Esophagus muscularis mucosa (tissue), 4 donors: ENCODE measurements at places on chromosomes 11 and 22. TPM values are rescaled to one million over a fixed set of nuclear protein-coding genes. Genes with fewer than 3 reads are reported as not detected.

OR51A4 gene
- not detected for total RNA-seq

GAS2 gene
- total RNA-seq, result 4.2 TPM

SPCS2 gene
- total RNA-seq, result 23.6 TPM

ESAM gene
- 33.3 TPM for total RNA-seq

MRPL23 gene
- total RNA-seq, result 82.0 TPM

OR5A1 gene
- total RNA-seq, result not detected

BEST1 gene
- total RNA-seq, result 4.6 TPM

BIRC3 gene
- 11.3 TPM for total RNA-seq

ANKK1 gene
- total RNA-seq, result not detected

DNA sequence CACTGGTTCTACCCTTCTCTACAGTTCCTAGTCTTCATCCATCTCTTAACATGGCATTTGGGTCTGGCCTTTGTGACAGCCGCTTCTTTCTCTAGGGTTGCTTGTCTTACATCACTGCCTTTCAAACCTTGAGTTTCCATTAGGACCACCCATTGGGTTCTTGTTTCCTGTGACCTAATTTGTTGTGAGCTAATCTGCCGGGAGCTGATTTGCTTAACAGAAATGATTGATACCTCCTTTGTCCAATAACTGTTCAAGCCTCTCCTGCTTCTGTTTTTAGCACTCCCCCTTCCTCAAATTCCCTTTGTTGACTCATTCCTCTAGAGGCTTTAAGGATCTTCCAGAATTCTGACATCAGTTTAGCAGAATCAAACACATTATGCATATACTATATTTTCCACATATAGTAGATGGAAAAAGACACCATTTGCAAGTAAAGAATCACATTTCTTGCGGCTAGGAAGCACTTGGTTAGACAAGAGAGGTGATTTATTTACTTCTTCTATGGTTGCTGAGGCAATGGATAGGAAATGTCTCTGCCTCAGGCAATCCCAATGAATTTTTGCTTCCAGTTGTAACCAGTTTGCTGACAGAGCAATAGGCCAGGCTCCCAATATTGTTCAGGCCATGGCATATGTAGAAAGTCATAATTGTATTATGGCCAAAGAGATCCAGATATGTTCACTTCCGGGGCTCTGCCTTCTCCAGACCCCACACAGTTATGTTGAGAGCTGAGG, 130.7 kb downstream of the SNX19 start:
- DNase-seq, result peak; percentile 53
- no peaks in the 10 kb centered on the region for H3K27me3 ChIP-seq
- no peak overlapping the region for H3K4me3 ChIP-seq
- no peaks in the 10 kb centered on the region for H3K36me3 ChIP-seq
- no peak overlapping the region for H3K27ac ChIP-seq

GRCh38 chr11:92125321-92125720, 99.3 kb upstream of the FAT3 start:
- H3K36me3 ChIP-seq, result no peaks in the 10 kb centered on the region
- no peak overlapping the region for H3K4me3 ChIP-seq
- H3K4me1 ChIP-seq, result no peaks in the 10 kb centered on the region
- H3K27ac ChIP-seq, result no peak overlapping the region
- no peak for DNase-seq

DNA sequence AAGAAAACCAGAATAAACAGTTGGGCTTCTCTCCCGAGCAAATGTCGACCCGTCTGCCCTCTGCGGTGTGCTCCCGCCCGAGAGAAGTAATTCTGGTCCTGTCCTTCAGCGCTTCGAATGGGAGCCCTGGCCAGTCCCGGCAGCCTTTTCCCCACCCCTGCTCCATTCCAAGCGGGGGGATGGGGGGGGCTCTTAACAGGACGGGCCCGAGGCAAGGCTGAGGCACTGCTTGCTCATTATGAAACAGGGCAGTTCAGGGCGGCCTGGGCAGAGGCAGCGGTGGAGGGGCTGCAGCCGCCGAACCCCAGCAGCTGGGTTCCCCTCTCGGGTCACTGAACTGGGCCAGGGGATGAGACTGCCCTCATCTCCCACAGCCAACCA, 9.1 kb downstream of the BACE1-AS start:
- peak overlapping the region; percentile 34 for H3K4me3 ChIP-seq
- no peak for DNase-seq
- H3K27ac ChIP-seq, result no peak overlapping the region

DNA sequence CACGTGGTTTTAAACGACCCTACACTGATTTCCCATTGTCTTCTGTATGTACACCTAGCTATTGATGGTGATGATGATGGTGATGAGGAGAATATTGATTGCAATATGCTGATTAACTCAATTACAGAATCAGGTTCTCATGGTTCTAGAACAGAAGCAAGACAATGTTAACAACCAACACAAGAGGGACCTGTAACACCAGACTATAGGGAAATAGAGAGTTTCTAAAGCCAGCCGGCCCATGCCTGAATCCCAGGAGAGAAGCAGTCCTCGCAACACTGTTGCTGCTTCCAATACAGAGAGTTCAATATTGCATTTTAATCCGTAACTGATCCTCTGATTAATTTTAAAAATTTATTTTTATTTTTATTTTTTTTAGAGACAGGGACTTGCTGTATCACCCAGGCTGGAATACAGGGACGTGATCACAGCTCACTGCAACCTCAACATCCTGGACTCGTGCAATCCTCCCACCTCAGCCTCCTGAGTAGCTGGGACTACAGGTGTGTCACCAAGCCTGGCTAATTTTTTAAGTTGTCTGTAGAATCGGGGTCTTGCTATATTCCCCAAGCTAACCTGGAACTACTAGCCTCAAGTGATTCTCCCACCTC, 22.2 kb upstream of the UBASH3B start:
- H3K4me3 ChIP-seq, result no peak overlapping the region
- no peaks in the 10 kb centered on the region for H3K36me3 ChIP-seq
- DNase-seq, result no peak
- no peak overlapping the region for H3K27ac ChIP-seq

GRCh38 chr11:15591112-15591537, 476.4 kb downstream of the INSC start:
- no peak overlapping the region for H3K4me3 ChIP-seq
- no peaks in the 10 kb centered on the region for H3K36me3 ChIP-seq
- no peaks in the 10 kb centered on the region for H3K27me3 ChIP-seq

DNA sequence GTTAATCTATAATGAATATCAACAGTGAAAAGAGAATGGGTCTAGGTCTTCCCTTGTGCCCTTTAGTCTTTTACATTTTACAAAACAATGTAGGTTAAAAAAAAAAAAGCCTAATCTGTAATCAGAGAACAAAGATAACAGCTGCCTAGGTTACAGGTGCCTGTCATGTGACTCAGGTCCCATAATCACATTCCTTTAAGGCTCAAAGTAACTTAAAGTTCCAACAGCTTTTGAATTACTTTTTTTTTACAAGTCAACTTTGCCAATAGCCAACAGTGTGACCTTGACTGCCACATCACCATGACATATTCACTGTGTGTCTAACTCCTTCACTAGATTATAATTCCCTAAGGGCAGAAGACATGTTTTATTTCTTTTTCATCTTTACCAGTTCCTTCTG, 237.0 kb upstream of the API5 start:
- H3K4me3 ChIP-seq, result no peak overlapping the region
- H3K4me1 ChIP-seq, result no peaks in the 10 kb centered on the region
- H3K36me3 ChIP-seq, result no peaks in the 10 kb centered on the region
- H3K27me3 ChIP-seq, result no peaks in the 10 kb centered on the region

DNA sequence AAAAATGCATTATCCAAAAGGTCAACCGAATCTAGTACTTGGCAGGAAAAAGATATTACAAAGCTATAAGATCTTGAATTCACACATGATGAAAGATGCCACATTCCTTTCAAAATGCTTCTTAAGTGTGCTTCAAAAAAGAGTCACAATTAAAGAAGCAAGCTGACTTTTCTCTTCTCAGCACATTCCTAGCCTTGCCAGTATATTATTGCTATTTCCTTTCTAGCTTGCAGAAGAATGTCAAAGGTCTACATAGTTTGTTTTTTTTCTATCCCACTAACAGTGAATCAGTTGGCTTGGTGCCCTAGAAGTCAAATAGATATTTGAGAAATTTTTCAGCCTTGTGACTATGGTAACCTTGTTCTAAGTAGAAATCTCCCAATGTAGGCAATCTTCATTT, 56.8 kb downstream of the GUCY1A2 start:
- H3K36me3 ChIP-seq, result no peaks in the 10 kb centered on the region
- no peak overlapping the region for H3K4me3 ChIP-seq
- H3K27me3 ChIP-seq, result no peaks in the 10 kb centered on the region
- H3K27ac ChIP-seq, result no peak overlapping the region
- DNase-seq, result no peak

- H3K27ac ChIP-seq, result no peak overlapping the region
- H3K4me3 ChIP-seq, result no peak overlapping the region
- no peak for DNase-seq
- no peaks in the 10 kb centered on the region for H3K36me3 ChIP-seq
- H3K27me3 ChIP-seq, result no peaks in the 10 kb centered on the region
Measured at GRCh38 chr11:30652801-30653200, 66.6 kb upstream of the MPPED2 start.

DNA sequence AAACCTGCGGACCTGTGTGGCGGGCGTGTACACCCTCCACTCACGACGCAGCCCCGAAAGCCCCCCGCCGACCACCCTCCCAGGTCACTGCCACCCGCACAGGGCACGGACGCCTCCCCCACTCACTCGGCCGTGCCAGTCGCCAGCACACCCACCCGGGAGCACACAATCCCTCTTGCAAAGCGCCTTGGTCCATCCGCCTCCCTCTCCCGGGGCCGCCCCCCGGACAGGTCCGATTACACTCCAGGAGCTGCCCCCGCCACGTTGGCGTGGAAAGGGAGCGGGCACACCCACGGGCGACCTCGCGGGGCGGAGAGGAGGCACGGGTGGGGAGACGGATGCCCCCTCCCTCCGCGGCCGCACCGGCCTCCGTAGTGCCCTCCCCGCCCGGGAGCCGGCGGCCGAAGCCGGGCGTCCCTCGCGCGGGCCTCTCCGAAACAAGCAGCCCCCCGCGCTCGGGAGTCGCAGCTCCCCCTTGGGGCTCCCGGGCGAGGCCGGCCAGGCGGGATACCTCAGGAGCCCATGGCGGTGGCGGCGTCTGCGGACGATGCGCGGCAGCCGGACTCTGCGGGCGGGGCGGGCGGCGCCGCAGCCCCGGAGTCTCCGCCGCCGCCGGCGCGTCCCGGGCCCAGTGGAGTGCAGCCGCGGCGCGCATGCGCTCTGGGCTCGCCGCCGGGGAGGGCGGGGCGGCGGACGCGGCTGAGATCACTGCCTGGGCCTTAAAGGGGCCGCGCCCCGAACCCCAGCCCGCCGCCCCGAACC, at the start of gene TMEM184B:
Gene TMEM184B, minus strand, starts transcription at position 638 of the 762 bp plus-strand sequence. CDS start 25,049 bp downstream, outside the sequence.
- H3K4me1 ChIP-seq, result peaks cover 54% of the 10 kb centered on the region
- no peak for DNase-seq
- H3K27me3 ChIP-seq, result no peaks in the 10 kb centered on the region
- H3K36me3 ChIP-seq, result no peaks in the 10 kb centered on the region

DNA sequence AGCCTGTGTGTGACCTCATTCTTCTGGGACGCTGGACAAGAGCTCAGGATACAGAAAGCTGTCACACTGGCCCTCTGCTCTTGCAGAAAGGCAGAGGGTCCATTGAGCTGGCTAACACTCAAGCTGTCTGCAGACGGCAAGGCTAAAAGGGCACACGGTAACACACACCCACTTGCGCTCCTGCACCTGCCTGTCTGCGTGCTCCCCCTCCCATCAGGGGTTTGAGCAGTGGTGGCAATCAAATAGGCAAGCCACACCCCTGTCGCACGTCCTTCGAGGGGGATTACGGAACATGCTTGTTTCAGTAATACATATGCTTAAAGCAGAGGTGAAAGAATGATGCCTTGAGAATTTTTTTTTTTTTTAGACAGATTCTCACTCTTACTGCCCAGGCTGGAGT, 7.1 kb upstream of the QSER1 start:
- no peak overlapping the region for H3K4me3 ChIP-seq
- no peaks in the 10 kb centered on the region for H3K27me3 ChIP-seq
- no peak overlapping the region for H3K27ac ChIP-seq

DNA sequence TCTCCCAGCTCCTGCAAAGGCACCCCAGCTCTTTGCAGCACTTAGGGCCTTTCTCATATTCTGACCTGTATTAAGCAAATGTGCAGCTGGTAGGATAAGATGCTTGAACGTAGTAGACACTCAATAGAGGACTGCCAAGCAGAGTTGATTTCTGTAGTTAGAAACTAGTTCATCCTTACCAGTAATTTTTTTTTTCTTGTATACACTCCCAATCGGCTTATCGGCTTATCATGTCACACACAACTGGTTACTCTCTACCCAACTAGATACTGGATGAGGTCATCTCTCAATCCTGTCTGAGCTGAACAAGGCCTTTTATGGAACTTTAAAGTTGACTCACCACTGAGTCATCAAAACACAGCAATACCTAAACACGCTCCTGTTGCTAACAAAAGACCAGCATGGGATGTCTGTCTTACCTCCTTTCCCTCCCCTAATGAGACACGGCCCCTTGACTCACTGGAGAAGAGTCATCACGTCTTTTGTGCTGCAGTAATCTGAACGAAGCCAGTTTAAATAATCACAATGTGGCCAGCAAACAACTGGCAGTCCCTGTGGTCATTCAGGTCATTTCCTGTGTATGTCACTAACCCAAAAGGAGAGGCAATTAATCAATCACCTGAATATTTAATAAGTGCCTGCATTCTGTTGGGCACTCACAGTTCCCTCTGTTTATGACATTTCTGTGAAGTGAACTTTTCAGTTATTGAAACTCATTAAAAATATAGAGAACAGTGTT, 7.5 kb upstream of the WEE1 start:
- no peaks in the 10 kb centered on the region for H3K27me3 ChIP-seq
- H3K4me1 ChIP-seq, result peaks cover 53% of the 10 kb centered on the region
- H3K4me3 ChIP-seq, result no peak overlapping the region

GRCh38 chr11:47879259-47880158, 31.4 kb upstream of the NUP160 start:
- no peaks in the 10 kb centered on the region for H3K36me3 ChIP-seq
- H3K4me1 ChIP-seq, result no peaks in the 10 kb centered on the region
- no peak for DNase-seq
- H3K27me3 ChIP-seq, result no peaks in the 10 kb centered on the region
- no peak overlapping the region for H3K4me3 ChIP-seq

DNA sequence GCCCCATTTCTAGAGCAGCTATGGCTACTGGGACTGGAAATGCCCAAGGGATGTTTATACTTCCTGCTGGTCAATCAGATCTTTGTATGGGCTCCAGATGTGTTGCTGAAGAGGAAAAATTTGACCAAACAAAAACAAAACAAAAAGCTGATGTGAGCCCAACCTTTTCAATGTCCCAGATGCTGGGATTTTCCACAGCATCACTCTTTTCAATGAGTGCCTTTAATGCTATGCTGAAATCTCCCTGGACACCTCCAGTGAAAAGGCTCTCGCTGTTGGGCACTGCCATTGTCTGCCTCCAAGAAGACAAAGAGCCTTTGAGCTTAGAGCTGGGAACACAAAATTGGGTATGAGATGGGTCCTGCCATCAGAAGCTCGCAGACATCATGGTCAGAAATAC, 671.9 kb downstream of the NTM start:
- peaks cover 5% of the 10 kb centered on the region for H3K4me1 ChIP-seq
- peak; percentile 8 for DNase-seq
- no peak overlapping the region for H3K4me3 ChIP-seq

DNA sequence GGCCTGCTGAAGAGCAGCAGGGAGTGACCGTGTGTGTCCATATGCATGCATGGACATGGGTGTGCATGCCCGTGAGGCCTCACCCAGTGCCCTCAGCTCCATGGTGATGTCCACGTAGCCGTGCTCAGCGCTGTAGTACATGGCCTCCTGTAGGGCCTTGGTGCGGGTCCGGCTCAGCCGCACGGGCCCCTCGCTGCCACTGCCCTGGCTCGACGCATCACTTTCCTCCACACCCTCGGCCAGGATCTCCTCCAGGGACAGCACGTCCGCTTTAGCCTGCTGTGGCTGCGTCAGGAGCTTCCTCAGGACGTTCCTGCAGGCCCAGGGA, 57.0 kb downstream of the NAT10 start:
- H3K36me3 ChIP-seq, result peaks cover 40% of the 10 kb centered on the region
- no peak overlapping the region for H3K4me3 ChIP-seq
- no peaks in the 10 kb centered on the region for H3K27me3 ChIP-seq
- DNase-seq, result no peak
